ENCODE measurements at places on chromosomes 3 and 15. TPM values are rescaled to one million over a fixed set of nuclear protein-coding genes. Genes with fewer than 3 reads are reported as not detected.

DNA sequence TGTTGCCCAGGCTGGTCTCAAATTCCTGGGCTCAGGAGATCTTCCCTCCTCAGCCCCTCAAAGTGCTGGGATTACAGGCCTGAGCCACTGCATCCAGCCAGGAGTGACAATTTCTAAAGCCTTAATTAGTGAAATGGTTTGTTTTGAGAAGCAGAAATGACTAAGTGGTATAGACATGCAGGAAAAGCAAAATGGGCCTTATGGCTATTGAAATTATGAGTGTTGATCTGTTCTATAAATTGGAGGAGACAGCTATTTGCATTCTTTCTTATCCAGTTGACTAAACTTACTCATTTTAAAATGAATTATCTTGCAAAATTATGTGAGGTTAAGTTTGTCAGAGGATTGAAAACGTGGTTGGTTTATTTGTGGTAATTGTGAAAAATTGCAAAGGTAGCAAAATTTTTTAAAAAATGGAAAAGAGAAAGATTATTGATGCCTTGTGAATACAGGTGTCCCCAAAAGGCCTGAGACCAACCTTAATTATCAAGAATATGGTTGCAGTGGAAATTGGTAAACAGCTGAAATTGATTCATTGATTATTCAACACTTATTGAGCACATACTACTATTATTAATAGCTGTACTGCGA is 7.9 kb downstream of the RAP2B start:
- no peak overlapping the region for H3K27ac ChIP-seq
- peaks cover 37% of the 10 kb centered on the region for H3K36me3 ChIP-seq
- DNase-seq: no peak

GRCh38 chr15:31361764-31362515 is 35.3 kb downstream of the KLF13 start:
- peak overlapping the region; percentile 69 for H3K4me3 ChIP-seq
- no peak for DNase-seq
- no peaks in the 10 kb centered on the region for H3K27me3 ChIP-seq
- peak overlapping the region; percentile 99 for H3K27ac ChIP-seq
- H3K36me3 ChIP-seq: peaks cover 49% of the 10 kb centered on the region

DNA sequence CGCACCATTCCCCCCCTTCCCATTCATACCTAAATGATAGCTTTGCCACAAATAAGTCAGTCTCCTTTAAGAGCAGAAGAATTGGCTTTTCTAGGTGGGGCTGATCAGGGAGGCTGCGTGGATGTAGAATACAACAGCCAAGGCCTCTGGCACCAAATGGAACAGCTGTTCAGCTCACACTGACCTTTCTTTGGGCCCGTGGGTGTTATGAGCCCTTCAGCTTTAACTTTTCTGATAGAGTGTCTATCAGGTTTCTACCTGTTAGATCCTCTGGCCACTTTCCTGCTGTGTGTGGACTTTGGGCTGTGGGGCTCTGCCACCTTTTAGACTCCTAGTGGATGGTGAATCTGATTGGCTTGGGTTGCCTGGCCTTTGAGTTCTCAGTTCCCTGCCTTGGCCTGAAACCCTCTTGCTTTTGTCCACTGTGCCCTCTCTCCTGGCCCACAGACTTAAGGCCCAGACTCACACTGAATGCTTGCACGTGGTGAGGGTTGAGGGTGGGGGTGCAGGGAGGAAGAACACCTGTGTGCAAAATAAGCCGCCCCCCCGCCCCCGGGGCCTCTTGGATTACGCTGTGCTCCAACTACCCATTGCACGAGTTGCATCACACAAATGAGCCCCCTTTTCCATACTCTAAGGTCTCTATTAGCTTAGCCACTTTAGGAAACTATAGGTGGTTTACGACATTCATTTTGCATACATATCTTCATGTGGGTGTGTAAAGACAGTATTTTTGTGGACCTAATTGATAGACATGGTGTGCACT is 1.3 kb upstream of the RFX7 start:
- peak overlapping the region; percentile 91 for H3K27ac ChIP-seq
- H3K4me3 ChIP-seq: peak overlapping the region; percentile 99
- no peaks in the 10 kb centered on the region for H3K27me3 ChIP-seq
- peaks cover 8% of the 10 kb centered on the region for H3K36me3 ChIP-seq
- peak; percentile 40 for DNase-seq

DNA sequence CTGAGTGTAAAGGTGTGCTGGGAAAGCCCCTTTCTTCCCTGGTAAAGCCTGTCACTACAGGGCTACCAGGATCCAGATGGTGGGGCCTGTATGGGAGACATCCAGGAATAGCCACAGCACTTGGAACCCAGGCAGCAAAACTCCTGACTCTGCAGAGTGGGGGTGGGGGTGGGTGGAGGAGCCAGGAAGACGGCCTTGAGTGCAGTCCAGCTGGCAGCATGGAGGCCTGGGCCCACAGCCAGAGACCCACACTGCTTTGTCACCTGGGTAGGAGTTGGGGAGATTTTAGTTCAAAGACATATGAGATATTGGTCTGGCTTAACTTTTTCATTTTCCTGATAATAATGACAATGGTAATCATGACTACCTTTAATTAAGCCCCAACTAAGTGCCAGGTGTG is 116.7 kb upstream of the MRPS22 start:
- no peak overlapping the region for H3K4me3 ChIP-seq
- peaks cover 2% of the 10 kb centered on the region for H3K27me3 ChIP-seq
- H3K4me1 ChIP-seq: no peaks in the 10 kb centered on the region

ANKRD34C gene
- not detected for total RNA-seq

GRCh38 chr3:5840056-5840455 is 652.5 kb downstream of the EDEM1 start:
- H3K4me3 ChIP-seq: no peak overlapping the region
- no peak for DNase-seq
- H3K36me3 ChIP-seq: no peaks in the 10 kb centered on the region
- H3K27ac ChIP-seq: no peak overlapping the region
- no peaks in the 10 kb centered on the region for H3K27me3 ChIP-seq

DNA sequence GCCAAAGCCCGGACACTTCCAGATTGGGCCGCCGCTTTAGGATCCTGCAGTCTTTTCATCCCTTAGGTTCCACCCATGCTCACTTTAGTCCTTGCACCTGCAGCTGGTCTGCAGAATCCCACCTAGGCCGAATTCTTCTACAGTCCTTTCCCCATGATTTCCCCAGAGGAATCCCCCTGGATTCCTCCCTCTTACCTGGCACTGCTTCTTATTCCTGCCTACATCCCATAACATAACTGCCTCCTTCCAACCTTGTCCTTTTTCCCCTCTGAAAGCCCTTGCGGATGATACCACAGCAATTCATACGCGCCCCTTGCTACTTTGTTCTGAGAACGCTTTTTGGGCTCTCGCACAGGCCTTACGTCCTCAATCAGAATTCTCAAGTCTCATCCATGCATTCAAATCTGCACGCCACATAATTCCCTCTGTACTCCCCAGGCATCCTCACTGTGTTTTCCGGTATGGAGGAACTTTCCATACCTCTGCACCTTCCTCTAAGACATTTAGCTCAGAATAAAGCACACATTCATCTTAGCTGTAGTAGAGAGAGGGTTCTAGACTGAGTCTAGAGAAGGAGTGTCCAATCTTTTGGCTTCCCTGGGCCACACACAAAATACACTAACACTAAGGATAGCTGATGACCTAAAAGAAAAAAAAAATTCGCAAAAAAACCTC is 619 bp downstream of the EIF2AK4 start:
- no peak for DNase-seq
- H3K4me1 ChIP-seq: peaks cover 37% of the 10 kb centered on the region
- peak overlapping the region; percentile 80 for H3K4me3 ChIP-seq
- H3K27me3 ChIP-seq: peaks cover 9% of the 10 kb centered on the region

ITGB5 gene
- total RNA-seq: 0.05 TPM

DNA sequence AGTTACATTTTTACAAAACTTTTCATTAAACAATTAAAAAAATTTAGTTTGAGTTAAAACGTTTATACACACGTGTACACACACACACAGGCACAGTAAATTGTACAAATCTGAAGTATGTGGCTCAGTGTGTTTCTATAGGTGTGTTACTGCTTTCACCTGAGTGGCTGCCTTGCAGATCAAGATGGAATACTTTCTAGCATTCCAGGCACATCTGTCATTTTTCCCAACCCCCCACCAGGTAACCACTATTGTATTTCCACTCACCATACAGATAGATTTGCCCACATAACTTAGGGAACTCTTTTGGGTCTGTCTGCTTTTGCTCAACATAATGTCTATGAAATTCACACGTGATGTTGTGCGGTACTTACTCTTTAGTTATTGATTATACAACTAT is 141.1 kb downstream of the PTPRG start:
- H3K4me3 ChIP-seq: no peak overlapping the region
- no peak overlapping the region for H3K27ac ChIP-seq
- H3K36me3 ChIP-seq: no peaks in the 10 kb centered on the region
- no peak for DNase-seq
- H3K4me1 ChIP-seq: no peaks in the 10 kb centered on the region

DNA sequence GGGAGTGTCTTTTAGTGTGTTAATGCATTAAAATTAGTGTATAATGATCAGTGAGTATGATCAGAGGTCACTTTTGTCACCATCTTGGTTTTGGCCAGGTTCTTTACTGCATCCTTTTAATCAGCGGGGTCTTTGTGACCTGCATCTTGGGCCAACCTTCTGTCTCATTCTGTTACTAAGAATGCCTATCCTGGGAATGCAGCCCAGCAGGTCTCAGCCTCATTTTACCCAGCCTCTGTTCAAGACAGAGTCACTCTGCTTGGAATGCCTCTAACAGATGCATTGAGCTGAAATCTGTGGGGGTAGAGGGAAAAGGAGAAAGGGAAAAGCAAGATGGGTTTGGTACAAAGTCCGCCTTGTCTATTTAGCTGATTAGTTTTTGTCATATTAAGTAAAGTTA is 5.3 kb upstream of the BLOC1S6 start:
- no peaks in the 10 kb centered on the region for H3K36me3 ChIP-seq
- DNase-seq: no peak
- H3K27ac ChIP-seq: no peak overlapping the region
- H3K4me1 ChIP-seq: peaks cover 13% of the 10 kb centered on the region

GRCh38 chr15:55879181-55879580 is 114.2 kb downstream of the NEDD4 start:
- no peak for DNase-seq
- H3K27ac ChIP-seq: no peak overlapping the region
- no peak overlapping the region for H3K4me3 ChIP-seq
- H3K4me1 ChIP-seq: no peaks in the 10 kb centered on the region

DNA sequence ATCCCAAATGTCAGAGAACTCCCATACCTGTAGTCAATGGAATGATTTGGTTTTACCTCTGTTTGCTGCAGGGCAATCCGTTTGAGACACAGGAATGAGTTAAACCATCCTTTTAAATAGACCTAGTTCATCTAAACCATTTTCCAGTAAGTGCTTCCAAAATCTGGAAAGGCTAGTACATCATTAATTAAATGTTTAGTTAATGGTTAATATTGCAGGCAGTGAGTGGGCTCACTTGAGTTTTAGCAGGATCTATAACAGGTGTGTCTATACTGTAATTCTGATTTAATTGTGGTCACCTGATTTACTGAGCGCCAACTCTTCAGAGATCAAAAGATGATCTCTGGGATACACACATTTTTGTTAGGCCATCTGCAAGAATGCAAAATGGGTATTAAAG is 353.9 kb upstream of the ROPN1 start:
- H3K27ac ChIP-seq: no peak overlapping the region
- DNase-seq: no peak
- H3K4me1 ChIP-seq: no peaks in the 10 kb centered on the region
- H3K27me3 ChIP-seq: peaks cover 11% of the 10 kb centered on the region

DAZL gene
- total RNA-seq: not detected
